Activated B cell treated with CpG ODN at 0.5 μM for 24 hours (primary cell): ENCODE measurements at places on chromosomes 4 and X.

DNA sequence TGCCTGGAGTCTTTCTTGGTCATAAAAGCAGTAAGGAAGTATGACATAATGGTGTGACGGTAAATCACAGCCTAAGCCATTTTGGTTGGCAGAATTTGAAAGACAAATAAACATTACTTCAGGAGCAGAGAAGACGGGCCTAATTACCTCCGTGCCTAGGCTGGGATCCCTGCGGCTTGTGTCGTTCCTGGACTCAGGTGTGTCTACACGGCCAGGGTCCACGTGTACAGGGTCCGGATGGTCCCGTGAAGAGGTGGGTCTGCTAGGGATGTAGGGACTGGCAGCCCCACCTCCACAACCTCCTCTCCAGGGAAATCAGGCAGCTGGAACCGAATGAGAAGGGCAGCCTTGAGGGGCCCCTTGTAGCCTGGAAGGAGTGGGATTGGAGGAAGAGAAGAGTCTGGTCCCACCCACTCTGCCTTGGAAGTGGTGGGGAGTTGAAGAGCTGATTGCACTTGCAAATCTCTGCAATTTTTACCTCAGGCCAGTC, 55.4 kb upstream of the PLAC1 start:
- H3K4me3 ChIP-seq, result no peak overlapping the region
- DNase-seq, result no peak
- H3K36me3 ChIP-seq, result no peaks in the 10 kb centered on the region
- no peaks in the 10 kb centered on the region for H3K27me3 ChIP-seq
- no peaks in the 10 kb centered on the region for H3K4me1 ChIP-seq
- no peak overlapping the region for H3K27ac ChIP-seq

- H3K4me3 ChIP-seq, result no peak overlapping the region
- no peaks in the 10 kb centered on the region for H3K27me3 ChIP-seq
- H3K36me3 ChIP-seq, result peaks cover 30% of the 10 kb centered on the region
- no peak overlapping the region for H3K27ac ChIP-seq
These were observed 12.8 kb downstream of the RASL11B start for GRCh38 chr4:52874948-52875347.

- H3K4me3 ChIP-seq, result peak overlapping the region; percentile 84
- no peaks in the 10 kb centered on the region for H3K36me3 ChIP-seq
- H3K27ac ChIP-seq, result peak overlapping the region; percentile 86
- H3K27me3 ChIP-seq, result no peaks in the 10 kb centered on the region
- H3K4me1 ChIP-seq, result peaks cover 69% of the 10 kb centered on the region
- DNase-seq, result no peak
These were observed 1.8 kb downstream of the KLF3 start for GRCh38 chr4:38665551-38666411.

DNA sequence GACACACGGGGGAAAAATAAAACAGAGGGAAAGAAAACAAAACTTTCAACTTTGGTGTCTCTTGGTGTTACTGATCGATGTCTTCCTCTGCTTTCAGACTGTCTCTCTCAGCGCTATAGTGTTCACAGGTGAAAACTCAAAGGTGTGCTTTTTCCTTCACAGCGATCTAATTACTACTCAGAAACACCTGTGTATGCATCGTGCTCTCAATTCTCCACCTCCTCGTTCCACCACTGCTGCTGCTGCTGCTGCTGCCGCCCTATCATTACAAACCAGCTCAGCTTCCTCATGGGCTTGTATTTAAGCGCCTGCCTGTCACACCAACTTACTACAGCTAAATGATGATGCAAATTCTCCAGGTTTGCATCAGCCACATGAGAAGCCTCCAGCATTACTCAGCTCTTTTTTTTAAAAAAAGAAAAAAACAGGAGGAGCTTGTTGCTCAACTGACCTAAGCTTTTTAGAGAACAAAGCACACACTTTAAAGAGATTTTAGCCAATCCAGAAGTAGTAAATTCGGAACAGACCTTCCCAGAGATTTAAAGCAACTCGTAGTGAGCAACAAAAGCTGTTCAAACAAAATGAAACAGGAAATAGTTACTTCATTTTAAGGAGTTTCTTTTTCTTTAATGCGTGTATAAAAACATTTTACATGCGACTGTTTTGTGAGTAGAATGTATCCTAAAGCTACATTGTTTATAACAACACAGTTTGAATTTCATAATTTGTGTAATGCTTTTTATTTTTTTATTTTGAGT, at the start of gene SLC7A11:
Gene SLC7A11, minus strand, starts transcription at position 274 of the 758 bp plus-strand sequence. CDS start 280 bp downstream, outside the sequence.
- H3K27me3 ChIP-seq, result no peaks in the 10 kb centered on the region
- H3K36me3 ChIP-seq, result no peaks in the 10 kb centered on the region
- H3K27ac ChIP-seq, result peak within 1 kb of the TSS; percentile 54
- peak within 1 kb of the TSS; percentile 84 for H3K4me3 ChIP-seq
- DNase-seq, result no peak

DNA sequence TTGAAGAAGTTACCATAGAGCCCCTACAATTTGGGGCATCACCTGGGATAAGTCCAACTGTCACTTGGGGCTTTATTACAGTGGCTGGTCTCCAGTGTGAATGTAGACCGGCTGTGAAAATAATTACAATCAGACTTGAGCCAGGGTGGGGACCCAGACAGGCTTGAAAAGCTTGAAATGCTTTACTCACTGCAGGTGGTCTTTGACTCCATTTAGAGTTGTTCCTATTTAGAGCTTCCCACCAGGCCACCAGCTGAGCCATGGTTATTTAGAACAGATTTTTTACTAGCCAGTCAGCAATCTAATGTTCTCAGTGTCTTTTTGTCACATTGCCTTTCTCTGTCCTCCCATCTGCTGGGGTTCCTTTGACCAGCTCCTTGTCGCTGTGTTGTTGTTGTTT, 5.7 kb downstream of the ARHGAP10 start:
- peaks cover 9% of the 10 kb centered on the region for H3K4me1 ChIP-seq
- H3K4me3 ChIP-seq, result no peak overlapping the region
- H3K27me3 ChIP-seq, result peaks cover 30% of the 10 kb centered on the region
- no peak overlapping the region for H3K27ac ChIP-seq
